ENCODE measurements at places on chromosomes 2 and 18. TPM values are rescaled to one million over a fixed set of nuclear protein-coding genes. Genes with fewer than 3 reads are reported as not detected.

Gene CFC1
- 7.9 TPM for polyA plus RNA-seq

- DNase-seq, result no peak
Measured at GRCh38 chr2:187976259-187976985, 315.3 kb upstream of the GULP1 start.

DNA sequence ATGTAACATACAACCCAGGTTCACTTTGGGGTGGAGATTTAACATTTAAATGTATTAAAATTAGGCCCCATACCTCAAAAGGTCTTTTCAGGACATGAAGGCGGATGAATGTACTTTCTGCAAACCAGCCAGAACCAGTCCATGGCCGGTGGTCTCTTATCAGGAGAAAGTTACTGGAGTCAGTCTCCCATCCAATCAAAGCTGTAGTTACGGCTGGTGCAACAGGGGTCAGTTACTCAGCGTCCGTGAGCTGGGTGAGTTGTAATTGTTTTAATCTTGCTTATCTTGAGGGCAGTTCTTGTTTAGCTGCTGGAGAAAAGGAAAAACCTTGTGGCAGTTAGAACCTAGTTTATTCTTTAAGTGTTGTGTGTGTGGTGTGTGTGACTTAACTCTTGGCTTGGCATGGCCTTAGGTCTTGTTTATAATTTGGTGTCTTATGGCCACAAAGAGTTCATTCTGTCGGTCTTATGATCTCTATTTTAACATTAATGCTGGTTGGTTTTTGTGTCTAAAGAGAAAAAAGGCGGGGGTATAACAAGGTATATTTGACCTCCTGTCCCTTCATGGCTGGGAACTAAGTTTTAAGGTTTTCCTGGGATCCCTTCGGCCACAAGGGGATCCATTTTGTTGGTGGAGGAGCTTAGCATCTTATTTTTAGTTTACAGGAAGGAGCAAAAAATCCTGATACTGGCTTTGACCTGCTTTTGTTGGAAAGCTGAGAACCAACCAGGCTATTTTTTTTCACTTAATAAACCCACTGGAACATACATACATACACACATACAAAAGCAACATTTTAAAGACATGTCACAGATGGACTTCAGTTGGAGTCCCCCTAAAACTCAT lies 143.5 kb upstream of the NCK2 start:
- no peak for DNase-seq

Gene ZNF892
- polyA plus RNA-seq, result 5.2 TPM
